ENCODE measurements at places on chromosomes 3 and 15. TPM values are rescaled to one million over a fixed set of nuclear protein-coding genes. Genes with fewer than 3 reads are reported as not detected.
A peak's percentile ranks its signal among the peaks of the same experiment; 100 is the strongest.

DNA sequence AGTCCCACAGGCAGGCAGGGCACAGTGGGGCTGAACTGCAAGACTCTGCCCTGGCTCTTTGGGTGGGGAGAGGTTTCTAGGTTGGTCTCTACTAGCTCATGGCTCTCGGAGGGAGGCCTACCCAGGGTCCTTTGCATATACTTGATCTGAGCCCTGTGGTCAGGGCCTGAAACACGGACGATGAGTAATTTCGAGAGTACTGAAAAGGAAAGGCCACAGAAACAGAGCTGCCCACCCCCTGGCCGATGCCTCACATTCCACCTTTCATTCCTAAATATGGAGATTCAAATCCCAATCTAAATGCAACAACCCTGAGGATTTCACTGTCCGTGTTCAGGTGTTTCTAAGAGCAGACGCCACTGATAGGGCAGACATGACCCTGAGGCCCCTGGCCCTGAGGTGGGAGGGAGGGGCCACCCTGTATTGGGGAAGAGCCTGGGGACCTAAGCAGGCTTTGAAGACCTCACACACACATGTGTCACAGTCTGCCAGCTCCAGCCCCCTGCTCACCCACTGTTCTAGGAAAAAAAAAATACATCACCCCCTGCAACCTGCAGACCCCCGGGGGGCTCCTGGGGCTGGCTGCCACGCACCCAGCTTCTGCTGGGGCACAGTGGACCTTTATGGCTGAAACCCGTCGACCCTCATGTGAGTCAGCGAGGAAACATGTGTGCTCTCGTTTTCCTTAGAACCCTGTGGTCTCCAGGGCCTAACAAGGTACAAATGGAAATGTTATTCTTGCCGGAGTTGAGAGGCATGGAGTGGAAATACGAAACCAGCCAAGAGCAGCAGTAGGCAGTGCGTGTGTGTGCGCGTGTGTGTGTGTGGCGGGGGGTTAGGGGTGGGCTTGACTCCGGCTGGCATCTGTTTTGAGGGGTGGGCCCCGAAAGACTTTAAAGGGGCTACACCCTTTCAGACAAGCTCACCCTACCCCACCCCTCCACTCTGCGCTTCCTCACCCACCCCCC is 112.7 kb downstream of the CHSY1 start:
- DNase-seq = no peak

DNA sequence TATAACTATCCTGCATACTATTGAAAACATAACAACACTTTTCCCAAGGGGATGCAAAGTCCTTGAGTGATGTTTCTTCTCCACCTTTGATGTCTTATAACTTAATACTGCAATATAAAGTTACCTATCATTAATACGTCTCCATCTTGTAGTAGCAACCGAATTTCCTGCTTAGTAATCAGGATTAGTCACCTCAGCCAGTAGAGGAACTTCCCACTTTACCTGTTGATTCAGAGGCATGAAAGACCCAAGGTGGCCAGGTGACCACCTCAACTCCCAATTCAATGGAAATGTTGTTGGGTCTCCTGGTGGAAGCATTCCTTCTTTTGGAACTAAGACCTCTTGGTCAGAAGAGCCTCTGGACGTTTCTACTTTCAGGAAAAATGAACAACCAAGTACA is 3.5 kb upstream of the TMCC1 start:
- DNase-seq = no peak

GRCh38 chr3:38152609-38153008 is 12.7 kb upstream of the OXSR1 start:
- DNase-seq = no peak

- no peak for DNase-seq
Observed at GRCh38 chr3:28841441-28841840, 439.4 kb upstream of the RBMS3 start.

GRCh38 chr15:63043335-63044076 is 959 bp downstream of the TPM1 start:
- DNase-seq = peak; percentile 41

- DNase-seq = no peak
Observed at GRCh38 chr15:94235646-94236045, 4.3 kb downstream of the MCTP2 start.

GRCh38 chr15:89648106-89649012 is 6.9 kb downstream of the KIF7 start:
- DNase-seq = no peak

DNA sequence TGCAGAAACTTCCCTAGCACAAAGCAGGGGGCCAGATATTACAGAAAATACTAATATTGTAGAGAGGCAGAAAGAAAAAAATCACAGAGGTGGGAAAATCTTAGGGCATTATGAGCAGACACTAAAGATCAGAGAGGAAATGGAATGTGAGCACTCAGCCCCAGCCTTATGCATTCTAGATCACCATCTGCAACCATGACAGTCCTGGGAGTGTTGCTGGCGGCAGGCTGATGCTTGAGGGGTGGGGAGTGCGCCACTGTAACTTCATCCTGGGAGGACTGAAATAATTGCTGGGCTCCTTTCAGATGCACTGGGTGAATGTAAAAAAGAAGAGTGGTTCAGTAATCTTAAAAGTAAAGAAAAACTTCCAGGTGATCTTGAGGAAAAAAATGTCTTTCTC is 427.6 kb upstream of the SEMA6D start:
- DNase-seq = no peak

GRCh38 chr3:135368316-135368715 is 573.3 kb downstream of the EPHB1 start:
- no peak for DNase-seq

DNA sequence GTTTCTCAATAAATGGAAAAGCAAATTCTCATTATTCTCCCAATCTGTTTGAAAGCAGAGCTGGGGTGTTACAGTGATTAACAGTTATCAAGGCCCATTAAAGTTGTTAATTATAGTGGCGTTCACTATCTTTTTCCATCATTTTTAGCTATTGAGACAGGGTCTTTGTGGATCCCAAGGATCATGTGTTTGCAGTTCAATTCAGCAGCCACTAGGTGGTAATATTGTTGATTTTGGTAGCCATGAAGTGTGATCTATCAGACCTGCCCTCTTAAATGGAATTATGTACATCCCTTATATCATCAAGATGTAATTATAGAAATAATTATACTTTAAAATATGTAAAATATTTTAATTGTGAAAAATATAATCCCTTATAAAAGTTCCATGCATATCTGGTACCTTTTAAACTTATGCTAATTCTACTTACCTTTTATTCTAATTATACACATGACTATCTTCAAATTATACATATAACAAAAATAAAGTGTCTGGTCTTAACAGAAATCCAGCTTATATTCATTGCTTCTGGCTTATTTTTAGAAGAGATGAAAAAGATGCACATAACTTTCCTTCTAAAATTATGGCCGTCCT is 126.4 kb downstream of the GREM1 start:
- no peak for DNase-seq

- DNase-seq = no peak
Observed at GRCh38 chr15:98881526-98882520, 125.8 kb downstream of the PGPEP1L start.

GRCh38 chr3:67386451-67386850 is 268.0 kb downstream of the SUCLG2 start:
- DNase-seq = no peak

GRCh38 chr15:85306946-85307686 is 73.3 kb upstream of the AKAP13 start:
- DNase-seq = no peak

GRCh38 chr3:8768364-8769087 is 887 bp downstream of the OXTR start:
- no peak for DNase-seq

- no peak for DNase-seq
Observed at GRCh38 chr15:91879158-91879557, 25.6 kb downstream of the SLCO3A1 start.

DNA sequence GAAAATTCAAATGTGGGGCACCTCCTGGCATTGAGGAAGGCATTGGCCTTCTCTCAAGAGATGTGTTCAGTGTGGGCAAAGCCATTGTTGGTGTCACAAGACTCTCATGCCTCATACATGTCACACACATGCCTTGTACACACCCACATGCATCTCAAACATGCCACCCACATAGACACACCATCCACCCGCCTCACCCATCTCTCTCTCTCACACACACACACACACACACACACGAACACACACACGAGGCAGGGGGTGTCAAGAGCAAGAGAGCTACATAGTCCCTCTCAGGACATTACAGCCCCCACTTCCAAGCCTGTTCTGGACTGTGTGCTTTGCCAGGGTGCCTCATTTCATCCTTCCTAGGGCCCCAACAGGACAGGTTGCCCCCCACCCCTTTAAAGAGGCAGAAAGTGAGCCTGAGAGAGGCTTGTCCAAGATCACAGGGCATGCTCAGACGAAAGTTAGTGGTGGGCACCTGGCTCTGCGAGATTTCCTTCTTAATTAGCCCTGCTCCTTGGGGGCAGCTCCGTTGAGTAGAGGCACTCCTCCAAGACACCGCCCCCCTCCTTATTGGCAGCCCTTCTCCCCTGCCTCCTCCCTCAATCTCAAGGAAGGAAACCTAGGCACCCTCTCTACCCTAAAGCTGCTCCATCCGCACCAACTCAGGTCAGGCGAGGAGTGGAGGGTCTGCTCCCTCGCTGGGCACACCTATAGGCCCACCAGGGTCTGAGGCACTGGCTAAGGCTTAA is 50.5 kb upstream of the CCDC174 start:
- DNase-seq = no peak

DNA sequence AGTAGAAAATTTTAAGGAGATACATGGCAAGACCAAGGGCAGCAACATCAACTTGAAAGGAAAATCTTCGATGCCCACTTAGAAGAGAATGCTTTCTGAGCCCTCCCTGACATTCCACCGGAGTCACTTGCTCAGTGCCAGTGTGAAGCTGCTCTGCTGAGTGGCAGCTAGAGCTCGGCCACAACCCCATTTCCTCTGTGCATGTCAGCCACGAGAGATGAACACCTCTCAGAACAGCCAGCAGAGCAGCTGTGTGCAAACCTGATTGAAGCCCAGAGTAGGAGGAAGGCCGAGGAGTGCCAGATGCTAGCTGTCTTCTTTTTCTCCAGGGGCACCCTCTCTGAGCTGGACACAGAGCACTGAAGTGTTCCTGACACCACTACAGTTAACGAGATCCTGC is 12.2 kb downstream of the TARS3 start:
- no peak for DNase-seq

- DNase-seq = no peak
Observed at GRCh38 chr15:99906311-99906710, 173.1 kb upstream of the LYSMD4 start.

DNA sequence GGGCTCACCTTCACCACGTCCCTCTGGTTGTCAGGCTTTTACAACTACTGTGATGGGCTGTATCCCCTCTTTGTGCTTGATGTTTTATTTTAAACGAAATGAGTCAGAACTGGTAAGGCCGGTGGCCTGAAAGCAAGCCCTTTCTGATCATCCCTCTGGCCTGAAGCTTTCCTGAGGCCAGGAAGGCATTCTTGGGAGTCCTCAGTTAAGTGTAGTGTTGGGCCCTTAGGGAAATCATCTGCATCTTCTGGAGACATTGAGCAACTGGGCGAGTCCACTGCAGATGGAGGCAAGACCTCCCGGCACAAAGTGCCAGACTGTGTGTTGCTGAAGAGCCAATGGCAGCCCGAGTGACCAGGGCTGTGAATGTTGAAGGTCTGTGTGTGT is 33.0 kb upstream of the AMOTL2 start:
- DNase-seq = no peak

- DNase-seq = no peak
Observed at GRCh38 chr15:73935547-73935946, 9.3 kb downstream of the LOXL1 start.

DNA sequence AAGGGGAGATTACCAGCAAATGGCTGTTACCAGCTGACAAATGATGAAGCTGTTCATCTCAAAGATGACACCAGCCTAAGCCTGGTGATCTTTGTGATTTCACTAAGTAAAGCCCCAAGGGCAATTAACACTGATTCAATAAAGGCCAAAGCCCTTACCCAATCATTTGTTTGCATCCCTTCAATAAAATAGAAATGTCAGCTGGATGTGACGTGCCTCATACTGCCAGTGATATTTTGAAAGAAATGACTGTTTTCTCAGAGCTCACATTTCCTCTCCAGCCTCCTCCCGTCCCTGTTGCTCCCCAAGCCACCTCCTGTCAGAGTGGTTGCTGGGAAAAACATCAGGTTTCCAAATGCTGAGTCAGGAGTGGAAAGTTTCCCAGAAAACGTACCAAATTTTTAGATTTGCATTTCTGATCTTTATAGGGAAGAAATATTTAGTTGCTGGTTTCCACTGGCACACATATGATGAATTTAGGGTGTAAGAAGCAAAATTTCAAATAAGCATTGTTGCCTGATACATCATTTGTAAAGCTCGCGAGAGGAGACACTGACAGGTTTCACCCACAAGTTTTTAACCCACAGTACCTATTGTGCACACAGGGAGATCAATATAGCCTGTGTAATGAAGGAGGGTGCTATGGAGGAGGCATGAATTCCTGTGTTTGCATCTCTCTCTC is 21.0 kb downstream of the C2CD4A start:
- no peak for DNase-seq

DNA sequence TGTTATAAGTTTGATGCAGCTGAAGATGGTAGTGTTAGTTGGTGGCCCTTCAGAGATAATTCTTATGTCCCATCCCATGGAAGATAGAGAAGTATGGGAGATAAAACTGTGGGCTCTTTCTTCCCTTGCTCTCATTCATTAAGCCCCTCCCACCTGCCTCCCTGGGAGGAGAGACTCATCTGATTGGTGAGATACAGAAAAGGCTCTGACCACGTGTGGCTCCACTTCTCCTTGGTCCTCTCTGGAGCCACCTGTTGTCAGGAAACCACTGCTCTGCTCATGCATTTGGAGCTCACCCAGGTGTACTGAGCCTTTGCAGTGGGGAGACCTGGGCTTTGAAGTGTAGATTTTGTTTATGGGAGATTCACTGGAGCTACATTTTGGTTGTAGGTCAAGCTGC is 293.2 kb upstream of the RASGRP1 start:
- no peak for DNase-seq

DNA sequence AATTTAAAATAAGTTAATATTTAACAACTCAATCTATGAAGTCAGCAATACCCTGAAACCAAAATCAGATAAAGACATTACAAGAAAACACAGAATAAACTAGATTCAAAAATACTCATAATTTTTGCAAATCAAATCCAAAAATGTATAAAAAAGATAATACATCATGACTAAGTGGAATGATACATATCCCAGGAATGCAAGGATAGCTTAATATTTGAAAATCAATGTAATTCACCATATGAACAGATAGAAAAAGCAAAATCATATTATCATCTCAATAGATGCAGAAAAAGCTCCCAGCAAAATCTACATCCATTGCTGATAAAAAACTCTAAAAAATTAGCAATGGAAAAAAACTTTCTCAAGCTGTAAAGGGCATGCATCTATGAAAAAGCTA is 70.5 kb downstream of the SETMAR start:
- DNase-seq = no peak

GRCh38 chr3:118447339-118447738 is 587.3 kb downstream of the IGSF11 start:
- DNase-seq = no peak

P4HTM gene
- 33.9 TPM for total RNA-seq

SI gene
- total RNA-seq = not detected

TRAIP gene
- total RNA-seq = 1.4 TPM

COMMD4 gene
- total RNA-seq = 35.5 TPM

TLNRD1 gene
- 19.5 TPM for total RNA-seq

ISG20 gene
- total RNA-seq = 4.0 TPM

GOLGA6L7 gene
- not detected for total RNA-seq

ADAMTS17 gene
- total RNA-seq = 6.3 TPM

LSAMP gene
- 1.6 TPM for total RNA-seq

ARPP19 gene
- total RNA-seq = 138 TPM

Data from left cardiac atrium (tissue), 4 donors.